ENCODE measurements at places on chromosomes 16 and 17.

DNA sequence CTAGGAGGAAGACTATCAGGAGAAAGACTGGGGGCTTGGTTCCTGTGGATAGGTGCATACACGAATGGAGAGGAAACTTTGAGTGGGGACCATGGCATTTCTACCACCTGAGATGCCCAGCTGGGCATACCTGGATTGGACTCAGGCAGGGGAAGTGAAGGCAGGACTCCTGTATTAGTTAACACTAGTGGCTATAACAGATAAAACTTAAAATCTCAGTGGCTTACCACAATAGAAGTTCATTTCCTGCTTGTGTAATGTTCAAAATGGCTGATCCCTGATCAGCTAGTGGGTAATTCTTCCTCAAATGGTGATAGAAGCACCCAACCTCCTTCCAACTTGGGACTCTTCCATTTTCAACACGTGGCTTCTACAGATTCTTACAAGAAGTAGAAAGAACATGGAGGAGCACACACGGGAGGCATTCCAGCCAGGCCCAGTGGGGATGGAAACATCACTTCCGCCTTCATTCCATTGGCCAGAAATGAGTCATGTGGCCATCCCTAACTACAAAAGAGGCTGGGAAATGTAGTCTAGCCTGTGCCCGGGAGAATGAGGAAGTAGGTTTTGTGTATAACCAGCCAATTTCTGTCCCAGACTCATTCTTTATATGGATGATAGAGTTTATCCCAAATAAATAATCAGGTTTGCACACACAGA is 112.1 kb downstream of the UTP18 start:
- DNase-seq: peak; percentile 25

- DNase-seq: no peak
Measured at GRCh38 chr17:58665946-58666857, 25.6 kb downstream of the TEX14 start.

DNA sequence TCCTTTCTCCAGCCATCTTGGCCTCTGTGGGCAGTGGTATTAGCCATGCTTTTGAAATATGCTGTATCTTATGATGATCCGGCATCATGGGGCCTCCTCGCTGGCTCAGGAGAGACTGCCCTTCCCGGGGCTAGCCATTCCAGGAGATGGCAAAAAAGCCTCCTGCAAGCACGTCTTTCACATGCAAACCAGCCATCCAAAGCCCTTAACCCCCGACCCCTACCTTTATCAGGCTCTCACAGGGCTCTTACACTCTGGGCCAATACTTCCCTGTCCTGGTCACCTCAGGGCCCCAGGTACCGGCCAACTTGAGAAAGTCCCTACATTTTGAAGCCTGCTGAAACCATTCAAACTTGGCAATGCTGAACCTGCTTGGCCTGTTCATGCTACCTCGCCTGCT is 36.4 kb downstream of the MYH13 start:
- DNase-seq: no peak

DNA sequence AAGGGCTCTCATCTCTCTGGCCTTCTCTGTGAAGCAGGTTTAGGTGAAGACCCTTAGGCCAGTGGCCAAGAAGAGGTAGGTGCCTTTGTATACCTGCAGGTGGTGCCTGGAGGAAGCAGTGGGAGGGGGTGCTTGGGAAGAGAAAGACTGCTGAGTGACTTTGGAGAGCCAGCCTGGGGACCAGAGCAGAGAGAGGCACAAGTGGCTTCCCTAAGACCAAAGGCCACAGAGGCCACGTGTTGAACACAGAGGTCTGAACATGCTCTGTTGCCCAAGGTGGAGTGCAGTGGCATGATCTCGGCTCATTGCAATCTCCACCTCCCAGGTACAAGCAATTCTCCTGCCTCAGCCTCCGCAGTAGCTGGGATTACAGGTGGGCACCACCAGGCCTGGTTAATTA is 103.5 kb downstream of the CPPED1 start:
- no peak for DNase-seq

DNA sequence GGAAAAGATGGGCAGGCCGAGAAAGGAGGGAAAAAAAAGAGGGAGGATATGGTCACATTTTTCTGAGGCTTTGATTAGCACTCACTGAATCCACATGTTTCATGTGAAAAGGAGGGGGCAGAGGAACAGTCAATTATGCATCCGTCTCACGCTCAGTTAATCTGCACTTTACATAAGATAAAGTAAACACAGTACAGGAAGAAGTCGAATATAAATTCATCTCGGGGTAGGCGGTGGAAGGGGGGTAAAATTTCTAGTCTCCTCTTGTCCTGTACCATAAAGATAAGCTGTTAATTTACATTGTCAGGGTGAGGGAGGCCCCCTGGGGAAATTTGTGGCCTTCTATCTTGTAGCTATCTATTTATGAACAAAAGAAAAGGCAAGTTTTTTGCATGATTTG is 73.1 kb upstream of the CES5A start:
- no peak for DNase-seq

- peak; percentile 68 for DNase-seq
Measured at GRCh38 chr17:48804936-48805411, 12.1 kb downstream of the TTLL6 start.

DNA sequence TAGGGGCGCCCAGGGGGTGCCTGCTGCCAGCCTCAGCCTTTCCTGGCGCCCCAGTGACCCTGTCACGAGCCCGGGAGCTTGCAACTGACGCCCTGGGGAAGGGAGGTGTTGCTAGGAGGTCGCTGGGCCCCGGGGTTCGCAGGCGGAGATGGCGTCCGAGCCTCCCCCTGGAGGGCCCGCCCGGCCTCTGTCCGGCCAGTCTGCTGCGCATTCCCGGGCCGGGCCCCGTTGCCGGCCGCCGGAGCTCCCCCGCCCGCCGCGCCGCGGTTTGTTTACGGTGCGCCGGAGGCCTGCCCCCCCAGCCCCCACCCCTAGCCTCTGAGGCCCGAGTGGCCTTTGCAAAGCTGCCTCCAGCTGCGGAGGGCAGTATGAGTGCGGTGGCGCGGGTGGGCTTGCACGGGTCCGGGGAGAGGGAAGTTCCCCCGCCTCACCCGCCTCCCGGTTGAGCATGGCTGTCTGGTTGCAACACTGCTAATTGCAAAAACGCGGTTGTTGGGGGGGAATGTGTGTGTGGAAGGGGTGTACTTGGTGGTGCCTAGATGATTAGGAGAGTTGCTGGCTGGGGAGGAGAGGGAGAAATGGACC is 514 bp downstream of the THRA start:
- DNase-seq: peak; percentile 23

- DNase-seq: no peak
Measured at GRCh38 chr16:53064081-53064578, 9.3 kb downstream of the CHD9 start.

- DNase-seq: no peak
Measured at GRCh38 chr17:34601416-34601815, 22.0 kb downstream of the TMEM132E start.

- no peak for DNase-seq
Measured at GRCh38 chr17:41510251-41511065, 5.0 kb upstream of the KRT13 start.

DNA sequence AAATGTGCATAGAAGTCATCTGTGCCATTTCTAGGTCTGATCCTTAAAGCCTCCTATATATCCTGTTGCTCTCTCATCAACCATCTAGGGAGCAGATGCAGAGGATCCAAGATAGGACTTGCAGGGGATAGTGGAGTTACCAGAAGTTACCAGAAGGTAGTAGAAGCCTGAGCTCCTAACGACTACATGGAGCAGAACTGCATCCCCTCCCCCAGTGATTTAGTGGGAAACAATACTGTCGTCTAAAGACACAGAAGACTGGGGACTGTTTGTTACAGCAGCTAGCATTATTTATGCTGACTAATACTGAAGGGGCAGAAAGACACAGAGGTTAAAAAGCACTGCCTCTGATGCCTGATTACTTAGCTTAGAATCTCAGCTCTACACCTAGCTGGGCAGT is 15.8 kb downstream of the GP2 start:
- no peak for DNase-seq

- DNase-seq: no peak
Measured at GRCh38 chr16:23924128-23924527, 88.3 kb downstream of the PRKCB start.

DNA sequence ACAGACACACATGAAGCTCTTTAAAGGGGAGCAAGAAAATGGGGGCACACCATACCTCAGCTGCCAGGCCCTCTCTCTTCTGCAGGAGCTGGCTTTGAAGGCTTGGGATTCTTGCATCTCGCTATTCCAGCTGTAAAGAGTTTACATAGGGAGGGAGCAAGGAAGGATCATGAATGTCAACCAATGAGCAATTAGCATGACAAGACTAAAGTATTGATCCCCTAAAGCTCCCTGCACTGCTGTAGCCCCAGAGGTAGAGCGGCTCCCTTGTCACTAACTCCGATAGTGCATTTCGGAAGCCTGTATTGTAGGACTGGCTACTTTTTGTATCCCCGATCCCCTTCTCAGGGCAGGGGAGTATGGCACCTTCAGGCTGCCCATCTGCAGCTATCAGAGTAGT is 113.4 kb upstream of the PMFBP1 start:
- no peak for DNase-seq

DNA sequence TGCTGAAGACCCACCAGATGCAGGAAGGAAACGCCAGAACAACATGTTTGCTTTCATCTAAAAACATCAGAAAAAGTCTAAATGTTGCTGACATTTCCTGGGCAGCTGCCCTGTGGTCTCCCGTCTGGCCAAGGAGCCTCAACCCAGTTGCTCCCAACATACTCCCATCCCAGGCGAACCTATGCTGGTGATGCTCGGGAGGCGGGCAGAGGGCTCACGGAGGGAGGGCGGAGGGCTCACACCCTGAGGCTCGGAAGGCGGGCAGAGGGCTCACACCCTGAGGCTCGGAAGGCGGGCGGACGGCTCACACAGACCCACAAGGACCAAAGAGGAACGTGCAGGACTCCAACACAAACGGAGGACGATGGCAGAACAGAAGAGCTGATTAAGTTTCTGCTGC is 135.4 kb downstream of the ANKRD11 start:
- no peak for DNase-seq

DNA sequence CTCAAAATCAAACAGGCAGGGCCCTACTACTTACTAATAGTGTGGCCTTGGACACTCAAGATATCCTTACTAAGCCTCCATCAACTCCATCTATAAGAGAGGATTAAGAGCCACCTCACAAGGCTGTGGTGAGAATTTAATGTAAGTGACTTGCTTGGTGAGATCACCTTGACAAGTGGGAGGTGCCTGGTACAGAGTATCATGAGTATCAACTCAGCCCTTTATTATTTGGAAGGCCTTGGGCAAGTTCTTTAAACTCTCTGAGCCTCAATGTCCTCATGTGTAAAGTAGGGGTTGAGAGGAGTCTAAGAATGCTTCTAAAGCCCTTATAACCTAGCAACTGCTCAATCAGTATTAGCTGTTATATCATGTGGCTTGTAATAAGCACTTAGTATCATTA is 15.0 kb downstream of the THUMPD1 start:
- DNase-seq: no peak
